Thoracic aorta (tissue), 2 donors: ENCODE measurements at places on chromosomes 7 and 10. TPM values are rescaled to one million over a fixed set of nuclear protein-coding genes. Genes with fewer than 3 reads are reported as not detected.

GRCh38 chr7:148104136-148104716 lies 486.3 kb upstream of the C7orf33 start:
- DNase-seq = no peak

GRCh38 chr7:132941905-132942304 lies 140.0 kb downstream of the CHCHD3 start:
- DNase-seq = no peak

DNA sequence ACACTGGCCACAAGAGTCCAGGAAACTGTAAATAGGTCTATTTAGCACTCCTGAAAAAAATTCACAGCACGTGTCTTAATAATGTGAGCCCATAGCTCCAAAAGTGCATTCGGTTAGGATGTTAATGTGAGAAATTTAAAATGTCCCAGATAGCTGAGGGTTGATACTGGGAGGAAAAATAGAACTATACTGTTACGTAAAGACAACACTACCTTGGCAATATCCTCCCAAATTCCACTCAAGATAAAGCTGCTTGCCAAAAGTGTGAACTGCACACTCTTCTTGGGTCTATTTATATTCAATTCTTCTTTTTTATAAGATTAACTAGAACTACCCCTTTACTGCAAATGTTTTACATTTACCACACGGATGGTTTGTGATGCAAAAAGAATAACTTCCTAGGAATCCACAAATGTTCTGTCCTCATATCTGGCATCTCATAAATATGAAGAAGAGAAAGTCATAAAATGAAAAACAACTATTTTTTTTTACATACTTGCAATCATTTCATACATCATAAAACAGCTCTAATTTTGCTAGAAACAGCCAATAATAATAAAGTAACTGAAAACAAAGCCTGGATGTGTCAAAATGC lies 10.4 kb downstream of the RAB11FIP2 start:
- DNase-seq = no peak

GRCh38 chr10:131517781-131518180 lies 206.3 kb upstream of the TCERG1L start:
- no peak for DNase-seq

DNA sequence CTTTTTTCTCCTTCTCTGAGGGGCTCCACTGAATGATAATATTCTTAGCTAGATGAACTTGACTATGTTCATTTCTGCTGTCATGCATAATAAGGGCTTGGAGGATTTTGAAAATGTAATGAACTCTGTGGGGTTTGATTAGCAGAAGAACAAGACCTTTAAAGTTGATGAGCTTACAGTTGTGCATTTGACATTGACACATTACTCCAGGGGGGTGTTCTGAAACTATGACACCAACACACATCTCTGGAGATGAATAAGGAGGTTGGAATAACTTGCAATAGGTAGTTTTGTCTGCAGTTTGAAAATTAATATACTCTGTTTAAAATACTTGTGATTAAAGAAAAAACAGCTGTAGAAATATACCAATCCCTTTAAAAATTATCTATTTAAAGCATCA lies 80.3 kb downstream of the ANK3 start:
- no peak for DNase-seq

The LBX1 gene
- not detected for total RNA-seq

GRCh38 chr7:90853205-90853604 lies 257.1 kb downstream of the CDK14 start:
- no peak for DNase-seq

The CALML5 gene
- not detected for total RNA-seq

GRCh38 chr7:104179178-104179577 lies 28.6 kb downstream of the ORC5 start:
- DNase-seq = no peak

GRCh38 chr7:25852211-25852938 lies 299.6 kb upstream of the NFE2L3 start:
- DNase-seq = no peak

The PDE6C gene
- total RNA-seq = not detected

DNA sequence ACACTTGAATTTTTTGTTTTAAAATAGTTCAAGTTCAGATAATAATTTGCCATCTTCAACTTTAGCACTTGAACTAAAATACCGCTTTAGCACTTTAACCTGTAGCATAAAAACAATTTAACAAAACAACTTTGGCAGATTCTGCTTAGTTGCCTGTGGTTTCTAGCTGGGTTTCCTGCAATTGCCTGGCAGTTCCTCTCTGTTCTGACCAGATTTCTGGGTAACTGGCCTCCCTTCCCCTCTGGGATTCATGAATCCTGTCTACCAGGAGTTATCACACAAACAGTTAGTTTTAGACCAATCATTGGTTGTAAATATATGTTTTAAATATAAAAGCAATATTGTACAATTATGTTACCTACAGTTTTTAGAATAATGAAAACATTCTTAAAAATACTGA lies 89.8 kb upstream of the HDAC9 start:
- DNase-seq = no peak

DNA sequence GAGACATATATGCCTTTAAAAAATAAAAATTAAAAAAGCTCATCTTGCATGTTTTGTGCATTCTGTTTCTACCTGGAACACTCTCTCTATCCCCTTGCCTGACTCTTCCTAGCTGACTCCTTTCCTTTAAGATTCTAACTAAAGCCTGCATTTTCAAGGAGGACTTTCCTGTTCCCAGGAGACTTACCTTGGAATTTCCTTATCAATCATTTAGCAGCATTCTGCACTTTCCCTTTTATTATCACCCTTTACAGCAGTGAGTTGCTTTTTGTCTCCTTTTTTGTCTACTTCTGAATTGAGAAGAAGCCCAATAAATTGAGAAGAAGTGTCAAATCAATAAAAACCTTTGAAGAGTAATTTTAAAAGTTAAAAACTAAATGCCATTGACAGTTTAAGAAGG lies 142.2 kb upstream of the TMEM196 start:
- no peak for DNase-seq

DNA sequence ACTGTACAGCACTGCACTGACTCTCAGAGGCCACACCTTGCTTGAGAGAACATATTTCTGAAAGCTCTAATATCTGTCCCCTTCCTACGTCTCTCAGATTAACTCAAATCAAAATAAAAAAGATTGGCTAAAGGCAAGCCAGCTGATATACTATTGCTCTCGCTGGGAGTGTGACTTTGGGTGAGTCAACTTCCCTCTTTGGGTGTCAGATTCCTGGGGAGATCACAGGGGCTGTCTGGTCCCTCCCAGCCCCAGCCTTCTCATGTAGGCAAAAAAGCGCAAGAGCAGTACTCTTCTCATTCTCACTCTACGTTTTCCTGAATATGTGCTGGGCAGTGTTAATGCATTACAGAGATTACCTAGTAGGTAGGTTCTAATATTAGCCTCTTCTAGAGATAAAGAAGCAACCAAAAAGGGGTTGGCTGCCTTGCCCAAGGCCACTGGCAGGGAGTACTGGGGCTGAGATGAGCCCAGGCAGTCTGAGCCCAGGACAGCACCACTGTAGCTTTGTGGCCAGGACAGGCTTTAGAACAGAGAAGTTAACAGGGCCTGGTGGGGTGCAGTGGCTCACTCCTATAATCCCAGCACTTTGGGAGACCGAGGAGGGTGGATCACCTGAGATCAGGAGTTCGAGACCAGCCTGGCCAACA lies 9.1 kb upstream of the DENND2A start:
- no peak for DNase-seq

DNA sequence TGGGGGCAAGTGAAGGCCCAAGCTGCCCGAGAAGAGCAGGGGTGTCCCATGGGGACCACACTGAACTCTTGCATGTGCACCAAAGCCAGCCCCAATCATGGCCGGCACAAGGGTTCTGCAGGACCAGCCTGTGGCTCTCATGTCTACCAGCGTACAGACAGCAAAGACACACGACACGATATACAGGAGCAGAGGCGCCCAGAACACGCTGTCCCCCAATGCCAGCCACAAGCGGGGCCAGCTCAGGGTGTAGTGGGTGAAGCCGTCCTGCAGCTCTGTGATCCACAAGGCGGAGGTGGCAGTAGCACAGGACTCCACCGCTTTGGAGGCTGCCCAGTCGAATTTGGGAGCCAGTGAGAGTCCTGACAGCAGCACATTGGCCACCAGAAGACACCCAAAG lies 108.9 kb upstream of the PDSS1 start:
- DNase-seq = no peak

DNA sequence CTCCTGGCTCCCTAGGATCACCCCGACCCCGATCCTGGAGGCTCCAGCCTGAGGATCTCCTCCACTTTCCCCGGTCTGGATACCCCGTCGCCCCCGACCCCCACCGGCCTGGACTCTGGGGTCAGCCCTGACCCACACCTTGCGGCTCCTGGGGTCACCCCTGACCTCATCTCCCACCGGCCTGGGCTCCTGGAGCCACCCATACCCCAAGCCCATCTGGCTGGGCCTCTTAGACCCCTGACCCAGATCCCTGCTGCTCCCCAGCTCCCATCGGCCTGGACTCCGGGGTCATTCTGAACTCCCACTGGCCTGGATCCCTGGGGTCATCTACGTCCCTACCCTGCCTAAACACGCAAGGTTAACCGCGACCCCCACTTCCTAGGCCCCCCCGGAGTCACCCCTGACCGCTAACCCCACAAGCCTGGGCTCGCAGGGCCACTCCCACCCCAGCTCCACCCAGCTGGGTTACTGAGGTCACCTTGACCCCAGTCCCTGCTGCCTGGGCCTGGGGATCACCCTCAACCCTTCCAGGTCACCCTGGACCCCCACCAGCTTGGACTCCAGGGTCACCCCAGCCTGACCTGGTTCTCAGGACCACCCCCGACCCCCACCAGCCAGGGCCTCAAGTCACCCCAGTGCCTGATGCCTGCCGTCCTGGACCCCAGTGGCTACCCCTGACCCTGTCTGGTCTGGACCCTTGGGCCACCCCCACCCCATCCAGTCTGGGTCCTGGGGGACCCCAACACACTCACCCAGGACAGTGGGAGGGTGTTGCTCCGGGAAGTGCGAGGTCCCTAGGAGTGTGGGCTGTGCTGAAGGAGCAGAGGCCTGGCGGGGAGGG lies 1.2 kb downstream of the FOXK1 start:
- DNase-seq = no peak

DNA sequence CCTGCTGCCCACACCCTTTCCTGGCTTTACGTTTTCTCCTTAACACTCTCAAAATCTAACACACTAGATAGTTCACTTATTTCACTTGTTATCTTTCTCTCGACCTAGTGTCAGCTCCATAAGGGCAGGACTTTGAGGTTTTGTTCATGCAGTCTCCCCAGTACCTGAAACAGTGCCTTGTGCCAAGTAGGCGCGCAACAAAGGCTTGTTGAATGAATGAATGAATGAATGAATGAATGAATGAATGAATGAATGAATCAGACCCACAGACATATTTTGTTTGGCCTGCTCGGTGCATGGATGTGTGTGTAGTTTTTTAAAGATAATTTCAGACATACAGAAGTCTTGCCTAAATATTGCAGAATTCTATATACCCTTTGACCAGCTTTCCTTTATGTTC lies 6.2 kb downstream of the TYSND1 start:
- DNase-seq = no peak

The FAM25G gene
- not detected for total RNA-seq

The ZNF518A gene
- 13.9 TPM for total RNA-seq

The AGMO gene
- 3.0 TPM for total RNA-seq

DNA sequence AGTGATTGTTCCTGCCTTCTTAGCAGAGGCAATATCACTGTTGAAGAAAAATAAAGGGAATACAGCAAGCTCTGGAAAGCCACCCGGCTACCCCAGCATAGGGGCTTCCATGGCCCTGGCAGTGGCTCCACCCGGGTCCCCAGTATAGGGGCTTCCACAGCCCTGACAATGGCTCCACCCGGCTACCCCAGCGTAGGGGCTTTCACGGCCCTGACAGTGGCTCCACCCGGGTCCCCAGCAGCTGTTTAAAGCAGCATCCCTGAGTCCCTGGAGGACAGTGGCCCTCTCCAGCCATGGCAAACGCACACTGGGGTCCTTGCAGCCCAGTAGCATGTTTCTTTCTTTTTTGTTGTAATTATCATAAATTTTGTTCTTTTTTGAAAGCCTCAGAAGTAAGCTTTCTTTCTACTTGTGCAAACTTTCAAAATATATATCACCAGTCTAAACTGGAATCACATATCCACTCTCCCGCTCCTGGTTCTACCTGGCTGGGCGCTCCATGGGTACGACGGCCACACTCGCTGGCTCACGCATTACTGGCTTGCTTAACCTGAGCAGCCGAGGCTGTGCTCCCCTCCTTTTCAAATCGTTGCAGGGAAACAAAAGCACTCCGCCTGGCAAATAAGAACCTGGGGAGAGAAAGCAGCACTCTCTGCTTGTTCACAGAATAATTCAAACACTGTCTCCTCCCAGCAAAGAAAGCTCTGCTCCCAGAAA lies 62.1 kb downstream of the TCERG1L start:
- no peak for DNase-seq

GRCh38 chr7:95609277-95609971 lies 13.1 kb upstream of the PDK4 start:
- DNase-seq = no peak

DNA sequence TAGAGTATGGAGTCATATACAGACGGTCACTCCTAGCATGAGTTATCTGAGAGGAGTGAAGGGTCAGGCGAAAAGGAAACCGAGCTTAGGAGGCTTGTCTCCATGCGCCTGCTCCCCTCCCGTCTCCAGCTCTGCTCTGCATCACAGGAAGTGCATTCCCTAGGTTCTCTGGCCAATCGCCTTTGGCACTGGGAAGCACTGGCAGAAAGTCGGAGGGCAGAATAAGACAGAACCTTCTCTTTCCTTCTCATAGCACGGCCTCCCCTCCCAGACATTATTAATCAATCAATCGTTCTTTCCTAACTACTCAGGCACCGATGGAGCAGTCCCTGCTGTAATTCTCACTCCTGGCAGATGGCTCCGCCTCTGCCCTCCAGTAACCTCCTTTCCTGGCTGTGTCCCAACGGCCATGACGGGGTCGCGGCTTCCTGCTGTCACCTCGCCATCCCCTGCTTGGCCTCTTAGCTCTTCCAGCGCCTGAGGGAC lies 177.1 kb downstream of the FRMD4A start:
- DNase-seq = no peak

DNA sequence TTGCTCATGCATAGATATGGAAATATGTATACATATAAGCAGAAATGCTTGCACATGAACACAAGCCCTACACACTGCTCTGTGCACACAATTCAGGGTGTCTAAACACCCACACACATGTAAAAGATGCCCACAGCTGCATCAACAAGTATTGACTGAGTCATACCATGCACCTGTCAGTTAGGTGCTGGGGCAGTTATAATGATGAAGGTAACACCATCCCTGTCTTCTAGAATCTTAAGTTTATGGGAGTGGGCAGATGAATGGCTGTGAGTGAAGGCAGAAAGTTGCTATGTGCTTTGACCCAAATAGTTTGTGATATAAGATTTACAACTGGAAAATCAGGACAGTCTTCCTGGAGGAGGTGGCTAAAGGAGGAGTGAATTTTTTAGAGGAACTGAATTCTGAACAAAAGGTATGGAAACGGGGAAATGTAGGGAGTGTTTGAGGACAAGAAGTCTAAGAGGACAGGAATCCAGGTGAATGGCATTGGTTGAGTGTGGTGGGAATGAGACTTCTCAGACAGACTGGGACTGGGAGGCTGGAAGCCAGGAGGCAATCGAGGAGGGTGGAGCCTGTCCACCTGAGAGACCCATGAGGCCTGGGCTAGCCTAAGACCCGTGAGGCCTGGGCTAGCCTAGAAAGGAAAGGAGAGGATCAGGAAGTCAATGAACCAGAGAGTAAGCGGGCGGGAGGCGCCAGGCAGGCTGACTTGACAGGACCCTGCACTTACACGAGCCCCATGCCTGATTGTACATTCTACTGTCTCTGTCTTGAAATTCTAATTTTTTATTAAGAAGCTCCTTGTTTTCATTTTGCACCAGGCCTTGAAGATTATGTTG lies 20.7 kb downstream of the POLL start:
- no peak for DNase-seq
